ENCODE measurements at places on chromosomes 2 and 18. TPM values are rescaled to one million over a fixed set of nuclear protein-coding genes. Genes with fewer than 3 reads are reported as not detected.

ALK gene
- not detected for total RNA-seq

PPP4R1 gene
- total RNA-seq = 56.3 TPM

CRYGD gene
- not detected for total RNA-seq

DCDC2C gene
- total RNA-seq = not detected

ASPRV1 gene
- total RNA-seq = 1.3 TPM

COL4A3 gene
- total RNA-seq = not detected

SNORC gene
- total RNA-seq = 1.7 TPM

GMCL1 gene
- 27.5 TPM for total RNA-seq

Measured in activated naive CD4-positive, alpha-beta T cell treated with anti-CD3 and anti-CD28 coated beads, Interleukin-2, amount 10 ng/mL, durations not matched to agents 5 hours and 36 hours (primary cell).